ENCODE measurements at places on chromosomes 16 and 17. TPM values are rescaled to one million over a fixed set of nuclear protein-coding genes. Genes with fewer than 3 reads are reported as not detected.

RUNDC3A gene
- 0.14 TPM for total RNA-seq

MLKL gene
- not detected for total RNA-seq

- H3K27me3 ChIP-seq = no peaks in the 10 kb centered on the region
- no peak for DNase-seq
- H3K27ac ChIP-seq = no peak overlapping the region
- no peaks in the 10 kb centered on the region for H3K4me1 ChIP-seq
- H3K36me3 ChIP-seq = no peaks in the 10 kb centered on the region
These were observed 8.4 kb downstream of the VPS9D1 start for GRCh38 chr16:89712274-89712781.

GRCh38 chr16:10961231-10961630 is 16.9 kb downstream of the CLEC16A start:
- H3K4me3 ChIP-seq = no peak overlapping the region
- H3K4me1 ChIP-seq = peaks cover 18% of the 10 kb centered on the region
- no peaks in the 10 kb centered on the region for H3K36me3 ChIP-seq
- no peaks in the 10 kb centered on the region for H3K27me3 ChIP-seq

DNA sequence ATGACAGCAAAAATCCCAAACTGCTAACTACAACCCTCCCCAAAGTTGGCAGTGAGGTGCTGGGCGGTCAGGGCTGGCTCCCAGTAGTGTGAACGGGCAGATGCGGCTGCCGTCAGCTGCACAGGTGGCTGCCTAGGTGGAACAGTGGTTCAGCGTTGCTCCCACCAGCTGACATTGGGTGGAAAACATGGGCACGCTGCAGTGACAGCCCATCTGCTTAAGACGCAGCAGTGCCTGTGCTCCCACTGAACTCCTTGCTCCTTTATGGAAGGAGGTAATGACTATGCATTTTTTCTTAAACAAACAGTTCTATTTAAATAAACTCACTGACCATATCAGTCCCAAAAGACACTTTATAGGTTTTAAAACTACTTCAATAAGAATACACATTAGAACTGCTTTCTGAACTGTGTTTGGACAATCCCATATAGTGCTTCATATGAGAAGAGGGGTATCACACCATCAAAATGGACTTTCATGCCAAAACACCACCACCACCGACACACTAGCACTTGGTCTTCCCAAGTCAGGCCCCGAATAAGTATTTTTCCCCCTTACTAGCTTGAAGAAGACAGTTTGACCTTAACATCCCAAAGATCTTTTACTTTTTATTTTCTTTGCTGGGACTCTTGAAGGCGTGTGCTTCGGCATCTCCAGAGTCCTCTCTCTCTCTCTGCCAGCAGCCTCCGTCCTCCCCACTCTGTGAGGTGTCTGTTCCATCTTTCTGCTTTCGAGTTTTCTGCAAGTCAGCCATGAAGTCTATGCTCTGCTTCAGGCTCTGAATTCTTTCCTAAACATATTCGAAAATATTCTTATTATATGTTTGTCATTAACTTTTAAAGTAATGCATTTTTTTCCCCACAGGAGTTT is 34.4 kb downstream of the BRD7 start:
- DNase-seq = no peak
- H3K4me3 ChIP-seq = no peak overlapping the region
- peaks cover 58% of the 10 kb centered on the region for H3K36me3 ChIP-seq
- no peaks in the 10 kb centered on the region for H3K27me3 ChIP-seq
- H3K27ac ChIP-seq = no peak overlapping the region

GRCh38 chr17:2416010-2416734 is 15.3 kb upstream of the MNT start:
- DNase-seq = peak; percentile 65
- no peak overlapping the region for H3K4me3 ChIP-seq
- 0 out of 2 replicates have a peak, but pooled peaks cover 11% of the 10 kb centered on the region for H3K36me3 ChIP-seq
- H3K27me3 ChIP-seq = no peaks in the 10 kb centered on the region
- H3K4me1 ChIP-seq = no peaks in the 10 kb centered on the region

DNA sequence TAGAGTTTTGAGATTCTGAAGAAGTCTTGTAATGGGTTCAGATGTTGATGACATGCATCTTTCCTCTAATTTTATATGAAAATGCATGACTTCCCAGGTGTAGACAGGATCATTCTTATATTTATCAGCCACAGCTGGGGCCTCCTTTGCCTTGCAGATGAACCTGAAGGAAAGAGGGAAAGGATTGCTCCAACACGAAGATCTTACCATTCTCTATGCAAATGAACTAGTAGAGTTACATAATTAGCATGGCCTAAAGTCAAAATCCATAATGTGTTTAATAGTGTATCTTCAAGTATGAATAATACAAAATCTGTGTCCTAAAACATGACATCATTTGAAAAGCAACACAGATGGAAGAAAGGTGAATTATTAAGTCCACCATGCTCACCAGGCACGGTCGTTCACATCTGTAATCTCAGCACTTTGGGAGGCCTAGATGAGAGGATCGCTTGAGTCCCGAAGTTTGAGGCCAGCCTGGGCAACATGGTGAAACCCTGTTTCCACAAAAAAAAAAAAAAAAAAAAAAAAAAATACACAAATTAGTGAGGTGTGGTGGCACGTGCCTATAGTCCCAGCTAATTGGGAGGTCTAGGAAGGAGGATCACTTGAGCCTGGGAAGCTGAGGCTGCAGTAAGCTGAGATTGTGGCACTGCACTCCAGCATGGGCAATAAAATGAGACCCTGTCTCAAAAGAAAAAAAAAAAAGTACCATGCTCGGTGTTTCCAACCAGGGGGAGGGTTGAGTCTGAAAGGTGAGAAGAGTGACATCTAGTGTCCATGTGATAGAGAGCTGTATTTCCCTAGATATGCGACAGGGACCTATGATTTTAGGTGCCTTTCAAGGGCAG is 6.3 kb downstream of the VWA3A start:
- H3K27ac ChIP-seq = no peak overlapping the region
- H3K36me3 ChIP-seq = no peaks in the 10 kb centered on the region
- no peaks in the 10 kb centered on the region for H3K4me1 ChIP-seq
- H3K27me3 ChIP-seq = no peaks in the 10 kb centered on the region

DNA sequence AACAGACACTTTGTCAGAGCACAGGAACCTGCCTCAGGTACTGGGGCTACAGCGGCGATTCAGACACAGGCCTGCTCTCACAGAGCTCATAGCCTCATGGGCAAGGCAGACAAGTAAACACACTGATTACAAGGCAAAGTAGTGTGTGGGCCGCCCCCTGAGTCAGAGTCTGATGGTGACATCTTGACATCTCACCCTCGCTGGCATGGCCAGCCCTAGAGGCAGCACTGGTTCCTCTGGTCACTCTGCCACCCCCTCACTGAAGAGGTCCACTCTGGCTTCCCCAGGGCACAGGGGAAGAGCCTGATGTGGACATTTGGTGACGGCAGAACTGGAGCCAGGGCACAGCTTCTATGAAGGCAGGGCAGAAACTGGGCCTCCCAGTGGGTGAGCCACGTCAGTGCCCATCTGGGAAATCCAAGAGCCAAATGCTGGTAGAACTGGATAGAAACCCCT is 32.9 kb upstream of the TOB1 start:
- peaks cover 15% of the 10 kb centered on the region for H3K4me1 ChIP-seq
- H3K4me3 ChIP-seq = no peak overlapping the region
- H3K36me3 ChIP-seq = no peaks in the 10 kb centered on the region

GRCh38 chr17:68710976-68711375 is 109.8 kb upstream of the FAM20A start:
- DNase-seq = no peak
- no peak overlapping the region for H3K4me3 ChIP-seq
- H3K27me3 ChIP-seq = no peaks in the 10 kb centered on the region

DNA sequence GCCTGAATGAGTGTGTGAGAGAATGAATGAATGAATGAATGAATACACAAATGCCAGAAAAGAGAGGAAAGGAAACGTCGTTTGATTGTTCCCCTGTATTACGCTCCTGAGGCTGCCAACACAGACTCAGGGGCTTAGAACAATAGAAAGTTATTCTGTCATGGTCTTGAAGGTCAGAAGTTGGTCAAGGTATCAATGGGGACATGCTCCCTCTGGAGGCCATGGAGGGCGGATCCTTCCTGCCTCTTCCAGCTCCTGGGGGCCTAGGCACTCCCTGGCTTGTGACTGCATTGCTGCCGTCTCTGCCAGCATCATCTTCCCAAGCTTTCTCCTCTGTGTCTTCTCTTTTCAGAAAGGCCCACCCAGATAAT is 1.5 kb upstream of the SLC38A8 start:
- H3K27me3 ChIP-seq = peaks cover 13% of the 10 kb centered on the region
- H3K4me3 ChIP-seq = no peak overlapping the region
- H3K4me1 ChIP-seq = peaks cover 9% of the 10 kb centered on the region
- DNase-seq = no peak
- no peak overlapping the region for H3K27ac ChIP-seq

- no peak overlapping the region for H3K4me3 ChIP-seq
- no peak for DNase-seq
- H3K36me3 ChIP-seq = no peaks in the 10 kb centered on the region
- H3K27ac ChIP-seq = no peak overlapping the region
These were observed 1597.1 kb upstream of the GOT2 start for GRCh38 chr16:60331168-60331567.

DNA sequence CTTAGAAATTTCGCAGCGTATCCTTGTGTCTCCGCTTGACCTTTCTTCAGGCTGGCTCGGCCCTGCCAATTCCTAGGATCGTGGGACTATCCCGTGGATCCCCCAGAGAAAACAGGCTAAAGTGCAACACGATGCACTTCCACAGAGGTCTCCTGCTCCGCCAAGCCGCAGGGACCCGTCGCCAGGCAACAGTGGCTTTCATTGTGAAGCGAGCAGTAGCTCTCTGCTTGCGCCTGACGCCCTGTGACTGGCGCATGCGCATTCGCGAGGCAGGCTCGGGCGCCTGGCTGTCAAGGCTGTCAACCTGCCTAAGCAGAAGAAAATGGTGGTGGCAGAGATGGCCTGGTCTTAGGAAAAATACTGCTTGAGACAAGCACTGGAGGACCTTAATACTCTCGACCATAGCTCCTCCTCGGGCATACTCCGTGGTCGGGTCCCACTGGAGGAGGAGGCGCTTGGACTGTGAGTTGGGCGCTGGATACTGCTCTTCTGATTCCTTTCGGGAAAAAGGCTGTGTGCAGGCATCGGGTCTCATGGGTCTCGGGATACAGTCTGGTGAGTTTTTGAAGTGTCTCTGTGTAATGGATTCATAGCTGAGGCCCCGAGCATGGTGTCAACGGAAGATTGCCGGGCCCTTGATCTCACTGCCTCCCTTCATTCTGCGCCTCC is 2336.1 kb downstream of the TP53TG3F start:
- no peak for DNase-seq
- H3K4me3 ChIP-seq = no peak overlapping the region
- no peaks in the 10 kb centered on the region for H3K27me3 ChIP-seq
- no peaks in the 10 kb centered on the region for H3K4me1 ChIP-seq

DNA sequence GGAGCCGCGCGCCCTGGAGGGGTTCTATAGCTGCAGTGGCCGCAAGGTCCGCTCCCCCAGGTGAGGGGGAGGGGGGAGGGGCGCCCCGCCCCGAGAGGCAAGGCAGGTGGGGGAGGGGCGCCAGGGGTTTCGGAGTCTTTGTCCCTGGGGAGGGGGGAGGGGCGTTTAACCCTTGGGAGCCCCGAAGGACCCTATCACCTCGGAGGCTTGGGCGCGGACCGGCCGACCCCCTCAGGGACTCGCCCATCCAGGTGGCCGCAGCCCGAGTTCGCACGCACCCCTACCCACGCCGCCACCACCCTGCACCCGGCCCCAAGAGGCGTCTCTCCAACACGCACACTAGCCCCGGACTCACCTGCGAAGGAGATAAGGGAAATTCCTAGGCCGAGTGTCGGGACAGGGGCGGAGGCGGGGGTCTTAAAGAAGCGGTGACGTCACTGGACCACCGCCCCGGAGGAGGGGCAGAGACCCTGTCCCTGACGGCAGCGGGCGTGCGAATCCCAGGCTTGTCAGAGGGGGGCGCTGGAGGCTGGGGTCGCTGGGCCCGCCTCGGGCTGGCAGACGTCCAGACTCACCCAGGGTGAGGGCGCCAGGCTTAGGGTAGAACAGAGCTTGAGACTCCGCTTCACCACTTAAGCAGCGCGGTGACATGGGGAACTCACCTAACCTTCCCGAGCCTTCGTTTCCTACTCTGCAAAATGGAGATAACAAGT is at the start of gene CLDN6:
Gene CLDN6, minus strand, starts transcription at position 390 of the 713 bp plus-strand sequence. CDS start 2,162 bp downstream, outside the sequence.
- H3K4me1 ChIP-seq = peaks cover 9% of the 10 kb centered on the region
- peak; percentile 28 for DNase-seq
- no peaks in the 10 kb centered on the region for H3K27me3 ChIP-seq
- no peak within 1 kb of the TSS for H3K4me3 ChIP-seq

DNA sequence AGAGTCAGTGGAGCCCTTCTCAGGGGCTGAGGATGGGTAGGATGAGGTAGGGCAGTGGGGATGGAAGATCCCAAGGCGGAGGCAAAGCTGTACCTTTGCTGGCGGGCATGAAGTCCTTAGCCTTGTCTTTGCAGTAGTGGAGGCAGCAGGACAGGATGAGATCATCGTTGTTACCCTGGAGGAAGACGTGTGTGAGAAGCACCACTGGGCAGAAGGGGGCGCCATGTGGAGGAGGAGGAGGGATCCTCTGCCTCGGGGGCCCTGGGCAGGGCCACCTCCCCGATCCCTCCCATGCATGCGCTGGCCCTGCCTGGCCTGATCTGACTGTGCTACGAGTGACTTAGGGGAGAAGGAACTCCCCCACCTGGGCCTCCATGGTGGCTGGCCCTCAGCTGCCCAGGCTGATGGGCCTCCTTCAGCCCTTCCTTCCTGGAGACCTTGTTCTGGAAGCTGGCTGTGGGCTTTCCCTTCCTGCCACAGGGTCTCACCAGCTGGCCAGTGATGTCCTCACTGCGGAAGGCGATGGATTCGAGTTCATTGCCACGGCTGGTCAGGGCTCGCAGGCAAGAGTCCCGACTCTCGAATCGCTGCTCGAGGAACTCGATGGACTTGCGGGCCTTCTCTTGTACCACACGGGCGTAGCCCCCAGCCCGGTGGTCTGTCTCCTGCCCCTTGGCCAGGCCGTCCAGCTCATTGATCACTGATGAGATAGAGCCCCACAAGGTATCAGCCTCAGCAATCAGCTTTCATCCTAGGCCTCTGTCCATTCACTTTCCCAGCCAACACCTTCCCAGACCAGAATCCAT is 10.3 kb downstream of the HIC1 start:
- H3K36me3 ChIP-seq = no peaks in the 10 kb centered on the region
- DNase-seq = peak; percentile 52
- peaks cover 13% of the 10 kb centered on the region for H3K4me1 ChIP-seq
- no peak overlapping the region for H3K27ac ChIP-seq
- H3K4me3 ChIP-seq = no peak overlapping the region

DNA sequence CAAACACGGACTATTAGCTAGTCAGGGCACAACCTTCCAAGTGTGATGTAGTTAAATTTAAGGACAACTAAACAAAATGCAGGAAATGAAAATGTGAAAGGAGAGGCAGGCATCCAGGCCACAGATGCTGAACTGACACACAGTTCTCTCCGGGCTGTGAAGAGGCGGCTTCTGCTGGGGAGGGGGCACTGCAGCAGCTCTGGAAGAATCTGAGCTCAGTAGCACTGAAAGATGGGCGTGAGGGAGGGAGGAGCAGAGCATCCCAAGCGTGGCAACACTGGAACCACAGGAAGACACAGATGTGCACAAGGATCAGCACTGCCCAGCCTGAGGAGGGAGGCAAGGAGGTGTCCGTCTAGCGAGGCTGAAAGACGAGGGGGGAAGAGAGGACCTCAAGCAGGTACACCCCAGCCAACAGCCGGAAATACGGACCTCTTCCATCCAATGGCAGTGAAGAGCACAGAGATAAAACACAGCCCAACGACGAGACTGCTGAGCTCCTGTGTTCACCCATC is 11.4 kb downstream of the MBTPS1 start:
- H3K36me3 ChIP-seq = no peaks in the 10 kb centered on the region
- no peak overlapping the region for H3K27ac ChIP-seq
- no peaks in the 10 kb centered on the region for H3K27me3 ChIP-seq
- no peak for DNase-seq
- no peak overlapping the region for H3K4me3 ChIP-seq

GRCh38 chr16:2584729-2585650 is 47.2 kb downstream of the PDPK1 start:
- H3K27me3 ChIP-seq = no peaks in the 10 kb centered on the region
- no peak overlapping the region for H3K27ac ChIP-seq
- no peaks in the 10 kb centered on the region for H3K4me1 ChIP-seq
- peak; percentile 22 for DNase-seq

Data from SJCRH30 (cell line).